ENCODE measurements at places on chromosomes 2 and 18.

- DNase-seq, result no peak
Observed at GRCh38 chr18:78740876-78741275, 238.7 kb upstream of the SALL3 start.

DNA sequence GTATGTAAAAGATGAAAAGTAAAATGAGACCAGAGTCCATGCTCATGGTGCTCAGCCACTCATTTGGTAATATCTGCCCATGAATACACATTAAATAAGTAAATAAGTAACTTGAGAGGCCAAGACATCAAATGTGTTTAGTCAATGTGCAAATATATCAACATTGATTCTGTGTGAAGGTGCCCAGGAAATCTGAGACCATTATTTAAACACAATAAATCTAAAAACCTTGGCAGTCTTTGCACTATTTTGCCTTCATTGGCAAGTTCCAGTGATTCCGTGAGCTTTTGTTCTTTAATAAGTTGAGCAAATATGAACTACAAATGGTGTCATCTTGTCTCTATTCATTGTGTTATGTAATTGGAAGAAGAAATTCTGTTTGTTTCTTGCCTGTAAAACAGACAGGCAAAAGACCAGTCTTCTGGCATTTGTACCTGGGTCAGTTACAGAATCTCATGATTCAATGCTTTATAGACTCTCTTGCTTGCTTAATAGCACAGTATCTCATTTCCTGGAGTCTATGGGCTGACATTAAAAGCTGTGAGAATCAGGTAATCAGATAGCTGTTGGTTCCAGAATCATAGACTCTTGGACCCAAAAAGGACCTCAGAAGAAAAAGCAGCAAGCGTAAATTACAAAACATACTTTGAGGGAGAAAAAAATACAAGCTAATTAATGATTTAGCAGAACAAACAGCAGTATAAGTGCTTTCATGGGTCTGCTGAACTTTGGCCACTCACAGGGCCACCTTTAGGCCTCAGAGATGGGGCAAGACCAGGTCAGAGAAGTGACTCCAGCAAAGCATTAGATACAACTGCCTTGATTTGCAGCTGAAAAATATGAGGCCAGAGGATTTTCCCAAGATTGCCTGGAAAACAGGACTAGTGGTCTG is 20.0 kb upstream of the SERPINB3 start:
- DNase-seq, result no peak

DNA sequence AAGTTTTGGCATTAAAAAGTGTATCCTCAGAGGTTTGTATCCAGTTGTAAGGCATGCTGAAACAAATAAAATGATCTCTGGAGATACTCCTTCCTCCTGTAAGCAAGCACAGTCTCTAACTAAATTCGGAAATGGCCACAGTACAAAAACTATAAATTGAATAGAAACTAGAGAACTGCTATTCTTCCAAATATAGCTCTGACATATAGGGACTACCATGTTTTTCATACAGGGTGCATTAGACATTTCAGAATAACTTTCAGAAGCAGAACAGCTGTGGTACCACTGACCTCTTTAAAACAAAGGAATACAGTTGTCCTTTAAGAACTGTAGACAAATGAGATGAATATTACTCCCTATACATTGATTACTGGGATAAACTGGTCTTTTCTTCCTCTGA is 568.5 kb downstream of the ARHGAP15 start:
- no peak for DNase-seq

DNA sequence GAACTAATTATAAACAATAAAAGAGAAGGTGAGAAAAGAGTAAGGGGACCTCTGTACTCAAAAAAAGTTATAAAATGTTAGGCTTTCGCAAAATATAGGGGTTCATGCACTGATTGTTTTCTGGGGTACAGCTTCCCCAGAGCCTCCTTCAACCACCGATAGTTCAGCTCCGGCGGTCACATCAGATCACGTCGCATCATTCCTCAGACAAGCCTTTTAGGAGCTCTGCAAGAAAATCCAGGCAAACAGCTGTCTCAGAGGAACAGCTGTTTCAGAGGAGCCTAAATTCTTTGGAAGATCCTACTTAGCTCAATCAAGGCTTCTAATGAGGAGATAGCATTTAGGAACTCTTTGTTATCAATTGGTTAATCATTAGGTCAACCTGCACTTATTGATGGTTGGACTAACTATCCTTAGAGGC is 78.7 kb downstream of the MYCN start:
- DNase-seq, result no peak

DNA sequence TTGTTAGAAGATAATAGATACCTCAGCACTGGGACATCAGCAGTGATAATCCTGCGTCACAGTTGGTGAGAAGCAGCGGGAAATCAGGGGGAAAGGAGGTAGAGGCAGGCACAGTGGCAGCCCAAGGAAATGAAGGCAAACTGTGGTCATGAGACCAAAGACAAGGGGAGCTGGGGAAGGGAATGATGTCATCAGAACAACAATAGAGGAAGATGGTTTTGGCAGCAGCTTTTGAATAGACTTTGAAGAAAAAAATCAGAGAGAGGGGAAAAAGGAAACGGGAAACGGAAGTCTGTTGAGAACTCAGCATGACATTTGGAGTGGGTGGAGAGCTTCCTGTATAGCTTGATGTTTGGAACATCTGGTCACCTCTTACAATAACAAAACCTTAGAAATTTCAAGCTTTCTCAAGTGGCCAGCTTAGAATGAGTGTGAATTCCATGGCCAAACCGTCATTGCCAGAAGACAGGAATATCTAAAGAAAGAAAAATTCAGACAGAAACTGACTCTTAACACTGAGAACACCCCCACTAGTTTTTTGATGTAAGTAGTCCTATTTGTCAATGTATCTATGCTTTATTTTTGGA is 18.4 kb upstream of the YES1 start:
- DNase-seq, result no peak

DNA sequence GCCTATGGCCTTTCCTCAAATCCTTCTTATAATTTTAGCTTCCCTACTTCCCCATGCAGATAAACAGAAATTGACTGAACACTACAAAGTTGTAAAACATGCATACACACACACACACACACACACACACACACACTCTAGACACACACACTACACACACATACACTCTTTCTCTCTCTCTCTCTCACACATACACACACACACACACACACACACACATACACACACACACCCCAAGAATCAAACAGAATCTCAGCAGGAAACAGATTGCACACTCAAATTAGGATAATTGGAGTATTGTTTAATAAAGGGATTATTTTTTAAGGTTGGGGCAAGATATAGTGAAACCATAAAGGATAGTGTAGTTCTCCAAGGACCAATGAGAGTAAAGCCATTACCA is 152.2 kb upstream of the SP5 start:
- no peak for DNase-seq

GRCh38 chr2:234491281-234491680 is 5.6 kb downstream of the ARL4C start:
- no peak for DNase-seq

All from iPS DF 19.7 (cell line).